ENCODE measurements at places on chromosomes 16 and 17.

DNA sequence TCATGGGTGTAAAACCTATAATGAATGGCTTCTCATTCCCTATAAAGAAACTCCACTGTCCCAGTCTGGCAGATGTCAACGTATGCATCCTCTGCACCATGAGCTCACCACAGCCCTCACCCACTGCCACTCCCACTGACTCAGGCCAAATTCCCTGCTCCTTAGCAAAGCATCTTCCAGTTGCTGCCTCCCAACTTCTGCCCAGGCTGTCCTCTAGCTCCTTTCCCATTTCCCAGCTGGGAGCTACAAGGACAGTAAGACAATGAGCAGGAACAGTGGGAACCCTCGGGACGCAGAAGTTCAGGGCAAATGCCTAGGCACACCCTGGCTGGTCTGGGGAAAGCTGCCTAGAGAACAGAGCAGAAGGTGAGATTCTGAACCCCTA is 9.1 kb upstream of the THAP11 start:
- no peak for DNase-seq
- peak overlapping the region; percentile 93 for H3K4me3 ChIP-seq
- no peaks in the 10 kb centered on the region for H3K27me3 ChIP-seq
- peaks cover 31% of the 10 kb centered on the region for H3K36me3 ChIP-seq
- peaks cover 6% of the 10 kb centered on the region for H3K4me1 ChIP-seq
- no peak overlapping the region for H3K27ac ChIP-seq

GRCh38 chr16:85829751-85830445 is 30.4 kb downstream of the COX4I1 start:
- H3K27me3 ChIP-seq, result no peaks in the 10 kb centered on the region
- H3K4me1 ChIP-seq, result no peaks in the 10 kb centered on the region
- no peaks in the 10 kb centered on the region for H3K36me3 ChIP-seq

DNA sequence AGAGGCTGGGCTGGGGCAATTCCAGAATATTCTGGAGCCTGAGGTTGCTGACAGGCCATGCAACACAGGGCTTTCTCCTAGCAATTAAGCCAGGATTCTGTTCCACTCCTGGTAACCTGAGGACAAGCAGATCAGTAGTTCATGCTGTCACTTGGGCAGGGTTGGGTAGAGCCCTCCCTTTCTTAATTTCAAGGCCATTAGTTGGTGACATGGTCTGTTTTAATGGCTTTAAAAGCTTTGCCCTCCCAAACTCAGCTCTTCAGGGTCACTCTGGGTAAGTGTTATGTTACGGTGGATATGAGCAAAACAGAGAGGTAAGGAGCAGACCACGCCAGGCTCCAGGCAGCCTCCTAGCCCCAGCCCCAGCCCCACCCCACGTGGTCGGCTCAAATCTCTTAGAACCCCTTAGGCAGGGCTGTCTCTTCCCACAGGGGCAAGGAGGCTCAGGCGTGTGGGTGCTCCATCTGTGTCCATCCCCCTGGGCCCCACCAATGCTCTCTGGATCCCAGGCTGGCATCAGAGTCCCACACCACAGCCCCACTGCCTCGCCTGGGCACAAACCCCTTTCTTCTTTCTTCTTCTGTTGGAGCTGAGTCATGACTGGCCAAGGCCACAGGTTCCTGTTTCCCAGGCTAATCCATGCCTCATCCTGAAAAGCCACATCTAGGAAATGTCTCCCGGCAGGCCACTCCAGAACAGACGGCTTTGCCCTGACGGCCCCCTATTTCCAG is 27.5 kb downstream of the CEP295NL start:
- no peak overlapping the region for H3K4me3 ChIP-seq
- no peaks in the 10 kb centered on the region for H3K27me3 ChIP-seq
- no peak overlapping the region for H3K27ac ChIP-seq
- peaks cover 35% of the 10 kb centered on the region for H3K36me3 ChIP-seq

GRCh38 chr16:67542464-67542863 is 13.8 kb downstream of the RIPOR1 start:
- H3K4me3 ChIP-seq, result no peak overlapping the region
- H3K36me3 ChIP-seq, result peaks cover 49% of the 10 kb centered on the region
- H3K27me3 ChIP-seq, result no peaks in the 10 kb centered on the region
- no peak overlapping the region for H3K27ac ChIP-seq
- peaks cover 6% of the 10 kb centered on the region for H3K4me1 ChIP-seq

- H3K27me3 ChIP-seq, result no peaks in the 10 kb centered on the region
- peaks cover 4% of the 10 kb centered on the region for H3K4me1 ChIP-seq
- H3K36me3 ChIP-seq, result peaks cover 3% of the 10 kb centered on the region
- H3K4me3 ChIP-seq, result no peak overlapping the region
- H3K27ac ChIP-seq, result no peak overlapping the region
These were observed 119.8 kb downstream of the CLEC16A start for GRCh38 chr16:11064202-11064540.

GRCh38 chr16:31364421-31364820 is 9.4 kb downstream of the ITGAX start:
- H3K27ac ChIP-seq, result no peak overlapping the region
- H3K27me3 ChIP-seq, result no peaks in the 10 kb centered on the region
- H3K4me3 ChIP-seq, result no peak overlapping the region
- no peaks in the 10 kb centered on the region for H3K4me1 ChIP-seq
- no peaks in the 10 kb centered on the region for H3K36me3 ChIP-seq

DNA sequence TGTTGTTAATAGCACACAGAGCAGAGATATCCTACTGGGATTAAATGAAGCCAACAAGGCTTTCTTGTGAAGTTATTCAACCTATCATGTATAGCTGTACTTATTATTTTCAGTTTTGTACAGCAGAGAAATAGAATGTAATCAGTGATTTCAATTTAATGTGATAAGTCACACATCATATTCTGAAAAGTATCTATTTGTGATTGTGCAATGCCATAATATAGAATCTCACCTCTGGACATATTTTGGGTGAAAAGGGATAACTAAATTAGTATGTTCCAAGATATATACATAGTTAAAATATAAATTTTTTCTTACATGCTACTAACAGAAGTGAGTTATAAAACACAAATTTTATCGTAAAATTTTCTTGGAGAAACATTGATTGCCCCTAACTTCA is 544.3 kb upstream of the KIF2B start:
- no peak overlapping the region for H3K4me3 ChIP-seq
- H3K27me3 ChIP-seq, result no peaks in the 10 kb centered on the region
- no peaks in the 10 kb centered on the region for H3K4me1 ChIP-seq
- DNase-seq, result no peak
- no peaks in the 10 kb centered on the region for H3K36me3 ChIP-seq

DNA sequence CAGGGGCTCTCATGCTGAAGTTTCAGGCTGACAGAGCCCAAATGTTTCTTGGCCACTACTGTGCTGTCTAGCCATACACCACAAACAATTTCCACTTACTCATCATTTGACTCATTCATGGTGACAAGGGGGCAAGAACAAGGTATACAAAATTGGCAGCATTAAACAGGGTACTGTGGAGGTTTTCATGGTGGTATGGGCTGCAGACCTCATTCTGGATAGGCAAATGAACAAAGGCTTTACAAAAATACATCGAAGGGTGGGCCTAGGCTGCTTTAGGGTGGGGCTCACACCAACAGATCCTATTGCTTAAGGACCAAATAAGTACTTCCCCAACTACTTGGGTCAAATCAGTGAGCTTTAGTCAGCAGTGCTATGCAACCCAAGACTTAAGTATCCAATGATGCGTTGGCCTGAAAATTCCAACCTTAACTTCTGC is 53.0 kb downstream of the N4BP1 start:
- H3K27ac ChIP-seq, result no peak overlapping the region
- H3K27me3 ChIP-seq, result no peaks in the 10 kb centered on the region
- peaks cover 13% of the 10 kb centered on the region for H3K4me1 ChIP-seq
- H3K36me3 ChIP-seq, result peaks cover 84% of the 10 kb centered on the region

DNA sequence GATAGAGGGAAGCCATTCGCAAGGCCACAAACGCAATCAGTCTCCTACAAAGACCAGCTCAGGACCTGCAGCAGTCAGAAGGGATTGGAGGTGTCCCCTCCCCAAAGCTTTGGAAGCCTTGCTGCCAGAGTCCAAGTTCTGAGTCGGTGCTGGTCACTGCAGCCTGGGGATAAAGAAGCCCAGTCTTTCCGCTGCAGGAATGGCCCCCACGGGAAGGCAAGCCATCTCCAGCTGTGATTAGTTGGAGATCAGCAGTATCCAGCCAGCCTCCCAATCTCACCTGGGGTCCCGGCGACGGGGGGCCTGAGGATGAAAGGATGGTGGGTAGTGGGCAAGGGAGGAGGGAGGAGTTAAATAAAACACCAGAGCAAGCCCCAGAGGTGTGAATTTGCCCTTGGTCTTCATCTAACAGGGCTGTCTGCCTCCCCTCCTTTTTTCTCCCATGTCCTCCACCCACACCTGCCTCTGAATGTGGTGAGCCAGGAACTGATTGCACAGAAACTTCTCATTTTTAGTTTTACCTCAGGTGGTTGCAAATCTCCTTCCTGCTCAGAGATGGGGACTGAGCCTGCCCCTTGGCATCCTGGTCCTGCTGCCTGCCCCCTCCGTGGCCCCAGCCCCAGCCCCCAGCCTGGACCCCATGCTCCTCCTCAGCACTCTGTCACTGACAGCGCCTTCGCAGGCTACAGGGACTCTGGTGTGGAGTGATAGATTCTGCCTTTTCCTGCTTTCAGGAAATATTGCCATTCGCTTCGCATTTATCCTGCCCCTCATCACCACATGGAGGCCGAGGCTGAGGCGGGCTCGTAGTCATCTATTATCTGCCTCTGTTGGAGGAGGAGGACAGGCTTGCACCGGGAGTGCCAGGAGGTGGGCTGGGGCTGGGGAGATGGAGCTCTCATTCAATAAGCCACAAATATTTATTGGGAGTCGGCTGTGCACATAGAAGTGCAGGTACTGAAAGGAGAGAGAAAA is 262.9 kb upstream of the SDK2 start:
- H3K4me3 ChIP-seq, result no peak overlapping the region
- no peak overlapping the region for H3K27ac ChIP-seq
- H3K27me3 ChIP-seq, result peaks cover 25% of the 10 kb centered on the region
- H3K4me1 ChIP-seq, result no peaks in the 10 kb centered on the region
- DNase-seq, result no peak

DNA sequence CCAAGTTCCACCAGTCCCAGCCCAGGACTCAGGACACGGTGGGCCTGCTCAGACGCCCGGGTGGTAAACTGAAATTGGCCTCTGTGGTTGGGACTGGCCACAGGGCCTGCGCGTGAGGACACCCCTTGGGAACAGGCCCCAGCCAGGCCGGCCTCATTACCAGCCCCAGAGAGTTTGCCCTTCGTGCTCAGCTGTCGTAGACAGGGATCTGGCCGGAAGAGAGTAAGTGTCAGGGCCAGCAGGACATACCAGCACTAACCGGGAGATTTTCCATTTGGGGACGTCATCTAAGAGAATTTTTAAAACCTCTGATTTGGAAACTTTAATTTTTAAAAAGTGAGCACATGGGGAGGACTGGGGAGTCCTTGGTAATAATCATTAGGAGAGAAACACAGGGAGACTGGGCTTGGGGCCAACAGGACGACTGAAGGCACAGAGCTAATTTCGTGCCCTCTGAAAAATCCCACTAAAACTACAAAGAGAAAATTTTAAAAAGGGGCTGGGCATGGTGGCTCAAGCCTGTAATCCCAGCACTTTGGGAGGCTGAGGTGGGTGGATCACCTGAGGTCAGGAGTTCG is 2.4 kb upstream of the RBFOX3 start:
- H3K27me3 ChIP-seq, result peaks cover 93% of the 10 kb centered on the region
- peaks cover 2% of the 10 kb centered on the region for H3K4me1 ChIP-seq

- H3K27me3 ChIP-seq, result no peaks in the 10 kb centered on the region
- H3K27ac ChIP-seq, result no peak overlapping the region
- peaks cover 43% of the 10 kb centered on the region for H3K36me3 ChIP-seq
- no peak for DNase-seq
These were observed 10.9 kb downstream of the CACNB1 start for GRCh38 chr17:39186481-39187002.

DNA sequence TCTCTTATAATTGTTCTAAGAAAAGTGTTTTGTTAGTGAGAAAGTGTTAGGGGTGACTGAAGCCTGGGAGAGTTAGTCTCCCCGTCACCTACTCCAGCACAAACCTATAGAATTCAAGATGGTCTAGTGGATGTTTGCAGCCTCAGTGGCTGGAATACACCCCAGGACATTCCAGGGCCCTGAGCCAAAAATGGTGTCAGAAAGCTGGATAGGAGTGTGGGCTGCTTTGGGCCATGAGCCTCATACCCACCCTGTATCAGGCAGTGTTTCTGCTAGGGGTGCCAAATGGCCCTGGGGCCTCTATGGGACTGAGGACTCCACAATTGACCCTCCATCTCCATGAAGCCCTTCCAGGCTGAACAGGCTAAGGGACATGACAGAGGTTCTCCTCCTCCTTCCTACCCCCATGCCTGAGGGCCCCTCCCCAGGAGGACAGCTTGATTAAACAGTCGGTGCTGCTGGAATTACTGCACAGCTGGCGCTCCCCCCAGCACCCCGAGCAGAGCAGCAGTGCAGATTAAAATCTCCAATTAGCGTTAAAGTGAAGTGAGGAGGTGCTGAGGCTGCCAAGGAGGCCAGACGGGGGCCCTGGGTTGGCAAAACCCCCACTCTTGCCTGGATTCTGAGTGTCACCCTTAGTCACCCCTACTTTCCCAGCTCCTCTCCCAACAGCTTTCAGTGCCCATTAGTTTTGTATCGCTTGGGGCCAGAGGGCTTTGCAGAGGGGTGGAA is 59.1 kb downstream of the NEUROD2 start:
- H3K4me1 ChIP-seq, result no peaks in the 10 kb centered on the region
- H3K27ac ChIP-seq, result no peak overlapping the region
- DNase-seq, result no peak
- no peak overlapping the region for H3K4me3 ChIP-seq
- no peaks in the 10 kb centered on the region for H3K27me3 ChIP-seq

GRCh38 chr17:80254396-80255251 is 6.0 kb upstream of the RNF213 start:
- no peaks in the 10 kb centered on the region for H3K27me3 ChIP-seq
- H3K27ac ChIP-seq, result no peak overlapping the region
- no peak overlapping the region for H3K4me3 ChIP-seq

DNA sequence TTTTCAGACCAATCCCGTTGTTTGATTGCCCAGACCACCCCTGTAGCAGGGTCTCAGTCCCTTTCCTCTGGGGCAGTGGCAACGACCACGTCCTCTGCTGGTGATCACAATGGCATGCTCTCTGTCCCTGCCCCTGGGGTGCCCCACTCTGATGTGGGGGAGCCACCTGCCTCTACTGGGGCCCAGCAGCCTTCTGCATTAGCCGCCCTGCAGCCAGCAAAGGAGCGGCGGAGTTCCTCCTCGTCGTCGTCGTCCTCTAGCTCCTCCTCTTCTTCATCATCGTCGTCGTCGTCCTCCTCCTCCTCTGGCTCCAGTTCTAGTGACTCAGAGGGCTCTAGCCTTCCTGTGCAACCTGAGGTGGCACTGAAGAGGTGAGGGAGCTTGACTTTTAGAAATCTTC is 9.2 kb downstream of the ELOB start:
- H3K4me3 ChIP-seq, result no peak overlapping the region
- peaks cover 89% of the 10 kb centered on the region for H3K36me3 ChIP-seq
- H3K4me1 ChIP-seq, result no peaks in the 10 kb centered on the region
- H3K27me3 ChIP-seq, result no peaks in the 10 kb centered on the region
- DNase-seq, result no peak

Data from neuronal stem cell (in vitro differentiated cells).